ENCODE measurements at places on chromosomes 5 and 9.

DNA sequence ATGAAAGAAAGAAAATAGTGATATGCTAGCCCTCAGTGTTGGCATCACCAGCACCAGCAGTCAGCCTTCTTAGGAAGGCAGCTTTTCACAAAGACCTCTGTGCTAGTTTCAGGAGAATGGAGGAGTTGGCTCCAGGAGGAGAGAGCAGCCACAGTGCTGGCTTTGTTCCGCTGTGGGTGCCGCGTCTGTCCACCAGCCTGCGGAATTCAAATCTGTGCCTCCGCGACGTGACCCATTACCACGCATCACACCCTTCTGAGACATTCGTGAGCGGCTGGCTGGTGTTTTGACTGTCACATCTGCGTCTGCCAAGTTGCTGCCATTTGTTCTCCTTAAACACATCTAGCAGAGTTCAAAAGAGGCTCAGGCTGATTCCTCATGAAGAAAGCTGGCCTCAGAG lies 34.4 kb downstream of the SNX18 start:
- no peak for DNase-seq

- DNase-seq = no peak
Measured at GRCh38 chr5:119270121-119270565, 85.7 kb upstream of the TNFAIP8 start.

DNA sequence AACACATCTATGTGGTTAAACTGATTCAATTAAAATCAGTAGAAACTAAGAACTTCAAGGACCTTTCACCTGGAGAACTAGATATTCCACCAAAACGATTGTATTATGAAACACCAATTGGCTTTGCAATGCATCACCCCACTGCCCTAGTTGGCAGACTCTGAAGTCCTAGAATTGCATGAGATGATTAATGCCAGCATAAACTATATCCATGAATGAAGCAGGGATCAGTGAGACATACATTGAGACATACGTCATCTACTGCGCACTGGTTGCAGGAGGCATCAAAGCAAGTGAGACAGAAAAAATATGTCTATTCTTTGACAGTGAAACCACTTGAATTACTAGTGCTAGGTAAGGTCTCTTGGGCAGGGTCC lies 9.7 kb upstream of the ZNF354A start:
- no peak for DNase-seq

DNA sequence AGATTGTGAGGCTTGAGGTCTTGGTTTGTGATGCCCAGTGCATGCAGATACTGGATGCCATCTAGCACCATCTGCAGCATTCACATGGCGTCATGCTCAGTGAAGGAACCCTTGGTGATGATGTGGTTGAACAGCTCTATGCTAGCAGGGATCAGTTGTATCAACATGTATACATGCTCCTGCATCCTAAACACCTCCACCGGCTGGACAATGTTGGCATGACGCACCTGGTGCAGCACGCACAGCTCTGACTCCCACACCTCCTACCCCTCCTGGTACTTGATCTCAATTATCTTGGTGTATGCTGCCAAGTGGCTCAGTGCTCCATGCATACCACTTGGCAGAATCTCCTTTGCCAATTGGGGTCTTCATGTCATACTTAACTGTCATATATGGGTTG lies 49.1 kb downstream of the MTREX start:
- DNase-seq = no peak

DNA sequence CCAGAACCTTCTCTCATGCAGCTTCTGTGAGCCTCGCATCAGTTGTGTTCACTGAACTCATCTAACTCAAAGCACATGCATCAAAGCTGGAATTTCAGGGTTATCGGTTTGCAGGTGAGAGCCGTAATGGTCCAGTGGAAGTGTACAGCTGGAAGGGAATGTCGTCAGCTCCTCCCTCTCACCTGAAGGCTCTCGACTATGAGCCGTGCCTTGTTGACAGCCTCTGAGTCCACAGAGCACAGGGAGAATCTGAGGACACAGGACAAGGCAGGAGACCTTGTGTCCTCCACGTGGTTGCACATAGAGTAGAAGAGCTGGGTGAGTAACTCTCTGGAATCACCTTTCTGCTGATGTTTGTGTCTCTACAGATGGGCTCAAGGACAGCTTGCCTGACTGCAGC lies 38.8 kb downstream of the PROP1 start:
- no peak for DNase-seq

- DNase-seq = no peak
Measured at GRCh38 chr5:15384176-15384575, 115.8 kb upstream of the FBXL7 start.
